ENCODE measurements at places on chromosomes 5 and 9. TPM values are rescaled to one million over a fixed set of nuclear protein-coding genes. Genes with fewer than 3 reads are reported as not detected.

Gene EGFLAM
- 2.4 TPM for total RNA-seq

Gene ENHO
- 0.59 TPM for total RNA-seq

Gene MARVELD2
- total RNA-seq, result 26.2 TPM

Gene IRX2
- total RNA-seq, result 52.1 TPM

Gene CNTFR
- total RNA-seq, result 2.5 TPM

Gene THBS4
- total RNA-seq, result 2.9 TPM

Gene PCDHB8
- total RNA-seq, result 2.6 TPM

Gene STKLD1
- total RNA-seq, result 1.6 TPM
